ENCODE measurements at places on chromosomes 6 and 20.

DNA sequence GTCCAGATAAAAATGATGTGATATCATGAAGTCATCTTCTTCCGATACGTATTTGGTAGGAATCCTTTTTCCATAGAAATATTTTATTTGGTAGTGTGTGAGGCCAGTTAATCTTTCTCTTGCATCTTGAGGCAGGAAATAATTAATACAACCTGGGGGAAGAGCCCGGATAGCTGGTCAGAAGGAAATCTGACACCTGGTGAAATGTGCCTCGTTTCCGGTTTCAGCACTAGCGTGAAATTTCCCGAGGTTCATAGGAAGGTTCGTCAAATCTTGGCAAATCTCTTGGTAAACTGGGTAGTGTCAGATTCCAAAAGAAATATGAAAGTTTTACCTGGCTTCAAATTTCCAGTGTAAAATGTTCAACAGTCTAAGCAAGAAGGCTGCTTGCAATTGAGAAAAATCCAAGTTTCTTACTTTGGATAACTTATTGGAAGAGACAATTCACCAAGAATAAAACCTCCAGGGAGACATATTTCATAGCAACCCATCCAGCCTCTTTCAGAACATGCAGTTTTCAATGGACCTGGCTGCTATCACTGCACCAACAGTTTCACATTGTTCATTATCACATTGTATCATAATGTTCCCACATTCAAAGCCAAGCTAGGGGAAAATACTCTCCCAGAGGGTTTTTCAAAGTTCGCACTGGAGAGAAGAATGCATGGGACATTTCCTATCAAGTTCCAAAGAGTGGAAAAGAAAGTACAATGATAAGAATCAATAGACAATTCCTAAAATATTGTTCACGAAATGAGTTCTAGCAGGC, 454.5 kb upstream of the CITED2 start:
- no peak for DNase-seq

DNA sequence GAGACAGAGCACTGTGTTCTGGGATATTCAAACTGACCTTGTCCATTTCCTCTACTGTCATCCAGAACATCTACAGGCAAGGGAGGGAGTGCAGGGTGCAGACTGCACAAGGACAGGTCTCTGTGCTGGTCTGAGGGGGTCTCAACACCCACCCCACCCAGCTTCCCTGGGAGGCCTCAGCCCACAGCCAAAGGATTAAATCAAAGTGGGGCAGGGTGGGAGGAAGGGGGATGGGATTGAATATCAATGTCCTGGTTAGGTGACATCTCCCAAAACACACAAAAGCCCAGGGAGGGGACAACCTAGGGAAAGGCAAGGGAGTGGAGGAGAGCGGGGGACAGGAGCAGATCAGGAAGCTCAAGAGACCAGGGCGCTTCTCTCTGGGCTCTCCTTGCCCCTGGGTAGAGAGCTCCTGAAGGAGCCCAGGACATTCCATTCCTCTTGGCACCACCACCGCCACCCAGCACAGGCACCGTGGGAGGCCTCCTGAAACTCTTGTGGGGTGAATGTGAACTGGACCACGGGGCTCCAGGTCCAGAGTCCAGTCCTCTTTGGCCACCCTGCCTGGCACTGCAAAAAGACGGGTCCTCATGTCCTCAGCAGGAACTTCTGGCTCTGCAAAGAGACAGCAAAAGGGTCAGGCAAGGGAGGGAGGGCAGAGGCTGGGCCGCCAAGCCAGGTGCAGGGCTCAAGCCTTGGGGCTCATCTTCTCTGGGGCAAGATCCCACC, 73.9 kb downstream of the JPH2 start:
- no peak for DNase-seq

DNA sequence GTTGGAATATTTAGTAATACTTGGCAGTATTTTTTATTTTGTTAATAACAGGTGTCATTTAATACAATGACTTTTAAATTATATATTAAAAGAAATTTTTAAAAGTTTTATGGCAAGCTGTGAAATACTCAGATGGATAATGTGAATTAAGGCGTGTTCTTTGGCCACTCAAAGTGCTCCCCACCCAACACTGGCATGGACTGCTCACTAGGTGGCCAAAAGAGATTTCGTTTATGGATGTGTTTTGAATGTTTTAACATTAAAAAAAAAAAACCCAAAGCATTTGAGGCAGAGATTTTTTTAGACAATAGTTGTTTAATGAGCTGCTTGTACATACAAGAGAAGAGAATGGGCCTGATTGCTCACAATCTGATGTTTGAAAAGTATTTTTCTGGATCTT, 86.5 kb downstream of the QKI start:
- no peak for DNase-seq

DNA sequence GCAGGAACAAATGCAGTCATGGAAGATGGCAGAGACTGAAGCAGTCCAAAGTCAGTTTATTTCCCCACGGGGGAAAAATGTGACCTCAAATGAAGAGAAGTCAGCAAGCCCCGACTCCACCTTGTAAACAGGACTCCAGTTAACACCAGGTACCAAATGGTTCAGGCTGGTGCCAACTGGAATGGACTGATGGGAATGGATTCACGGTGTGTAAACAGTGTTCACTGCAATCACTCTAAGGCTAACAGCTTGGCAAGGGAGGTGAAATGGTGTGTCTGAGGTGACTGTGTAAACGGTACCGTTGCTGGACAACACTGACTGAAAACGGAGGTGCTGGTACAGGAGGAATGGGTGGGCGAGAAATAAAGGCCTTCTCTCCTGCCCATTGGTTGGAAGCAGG, 12.0 kb downstream of the PLAGL2 start:
- DNase-seq, result no peak

DNA sequence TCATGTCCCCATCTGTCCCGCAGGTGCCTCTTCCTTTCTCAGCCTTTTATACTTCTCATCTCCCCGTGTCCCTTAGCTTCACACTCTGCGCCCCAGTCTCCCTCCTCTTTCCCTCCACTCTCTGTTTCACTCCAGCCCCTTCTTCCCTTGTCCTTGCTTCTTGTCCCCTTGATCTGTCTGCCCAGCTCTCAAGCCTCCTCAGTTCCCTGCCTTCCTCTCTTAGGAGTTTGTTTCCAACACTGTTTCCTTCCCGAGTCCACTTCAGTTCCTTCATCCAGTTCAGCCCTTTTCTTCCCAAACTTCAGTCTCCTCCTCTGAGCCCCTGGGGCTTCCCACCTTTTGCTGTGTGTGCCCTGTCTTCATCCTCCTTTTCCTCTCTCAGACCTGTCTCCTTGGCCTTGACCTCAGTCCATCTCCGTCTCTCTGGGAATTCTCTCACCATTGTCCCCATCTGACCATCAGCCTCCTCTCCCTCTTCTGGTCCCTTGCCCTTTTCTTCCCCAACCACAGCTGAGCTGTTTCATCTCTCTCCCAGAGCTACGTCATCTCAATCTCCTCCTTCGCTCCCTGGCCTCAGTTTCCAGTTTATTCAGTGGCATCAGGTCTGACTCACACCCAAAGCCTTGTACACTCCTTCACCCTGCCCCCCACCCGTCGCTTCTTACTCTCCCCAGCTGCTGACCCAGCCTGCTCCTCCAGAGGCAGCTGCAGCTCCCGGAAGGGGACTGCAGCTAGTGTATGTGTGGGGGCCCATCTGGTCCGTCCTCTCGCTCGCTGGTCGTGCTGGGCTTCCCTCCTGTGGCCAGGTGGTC, 2.7 kb upstream of the DDR1 start:
- DNase-seq, result no peak

Measured in Right ventricle myocardium superior (tissue), 1 donor.